ENCODE measurements at places on chromosomes 2 and 18. TPM values are rescaled to one million over a fixed set of nuclear protein-coding genes. Genes with fewer than 3 reads are reported as not detected.

ALPI gene
- not detected for total RNA-seq

GREB1L gene
- under 0.01 TPM for total RNA-seq

LYG2 gene
- total RNA-seq = not detected

TMEFF2 gene
- total RNA-seq = under 0.01 TPM

RTP5 gene
- not detected for total RNA-seq

TDRD15 gene
- total RNA-seq = under 0.01 TPM

HTRA2 gene
- 40.7 TPM for total RNA-seq

ZNF397 gene
- total RNA-seq = 4.7 TPM

CCDC68 gene
- 1.3 TPM for total RNA-seq

DNER gene
- under 0.01 TPM for total RNA-seq

PLB1 gene
- 0.30 TPM for total RNA-seq

MAPK4 gene
- not detected for total RNA-seq

ICOS gene
- not detected for total RNA-seq

TLX2 gene
- not detected for total RNA-seq

UPP2 gene
- total RNA-seq = not detected

HOXD9 gene
- total RNA-seq = 1.3 TPM

SKA1 gene
- total RNA-seq = 14.6 TPM

PLEKHH2 gene
- 0.32 TPM for total RNA-seq

NEB gene
- total RNA-seq = 0.32 TPM

HOXD1 gene
- total RNA-seq = 4.3 TPM

STK39 gene
- 6.7 TPM for total RNA-seq
